Fibroblast of skin of abdomen (primary cell): ENCODE measurements at places on chromosomes 12 and 14.
A peak's percentile ranks its signal among the peaks of the same experiment; 100 is the strongest.

DNA sequence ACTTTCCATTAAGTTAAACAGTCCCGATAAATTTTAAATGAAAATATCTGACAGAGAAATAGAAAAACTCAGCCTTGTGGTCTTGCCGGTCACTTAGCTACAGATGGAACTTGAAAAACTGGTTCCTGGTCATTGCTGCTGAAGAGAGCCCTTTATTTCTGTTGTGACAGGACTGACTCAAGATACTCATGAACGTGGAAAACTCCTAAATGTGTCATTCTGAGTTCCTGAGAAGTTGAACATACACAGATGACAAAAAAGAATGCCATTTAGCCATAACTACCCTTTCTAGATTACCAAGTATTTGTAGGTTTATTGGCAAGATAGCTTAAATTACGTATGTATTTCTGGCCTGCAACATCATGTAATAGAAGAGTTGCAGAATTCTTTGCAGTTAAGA, 134.2 kb downstream of the HMGA2 start:
- DNase-seq: no peak

GRCh38 chr12:12954356-12954755, 2.4 kb upstream of the GPRC5D start:
- DNase-seq: peak; percentile 34

DNA sequence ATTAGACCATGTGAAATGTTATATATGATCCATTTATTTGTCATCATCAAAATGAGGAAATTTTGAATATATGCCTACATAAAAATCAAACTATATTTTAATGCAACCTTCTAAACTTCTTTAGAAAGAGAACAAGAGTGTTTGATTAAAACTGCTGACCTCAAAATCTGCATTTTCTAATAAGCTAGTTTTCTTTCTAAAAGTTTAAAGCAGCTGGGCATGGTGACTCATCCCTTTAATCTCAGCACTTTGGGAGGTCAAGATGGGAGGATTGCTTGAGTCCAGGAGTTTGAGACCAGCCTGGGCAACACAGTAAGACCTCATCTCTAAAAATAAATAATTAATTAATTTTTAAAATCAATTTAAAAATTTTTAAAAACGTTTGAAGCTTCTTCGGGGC, 36.2 kb downstream of the GNPTAB start:
- DNase-seq: no peak

GRCh38 chr12:65695113-65695865, 129.0 kb upstream of the HMGA2 start:
- peak; percentile 99 for DNase-seq

DNA sequence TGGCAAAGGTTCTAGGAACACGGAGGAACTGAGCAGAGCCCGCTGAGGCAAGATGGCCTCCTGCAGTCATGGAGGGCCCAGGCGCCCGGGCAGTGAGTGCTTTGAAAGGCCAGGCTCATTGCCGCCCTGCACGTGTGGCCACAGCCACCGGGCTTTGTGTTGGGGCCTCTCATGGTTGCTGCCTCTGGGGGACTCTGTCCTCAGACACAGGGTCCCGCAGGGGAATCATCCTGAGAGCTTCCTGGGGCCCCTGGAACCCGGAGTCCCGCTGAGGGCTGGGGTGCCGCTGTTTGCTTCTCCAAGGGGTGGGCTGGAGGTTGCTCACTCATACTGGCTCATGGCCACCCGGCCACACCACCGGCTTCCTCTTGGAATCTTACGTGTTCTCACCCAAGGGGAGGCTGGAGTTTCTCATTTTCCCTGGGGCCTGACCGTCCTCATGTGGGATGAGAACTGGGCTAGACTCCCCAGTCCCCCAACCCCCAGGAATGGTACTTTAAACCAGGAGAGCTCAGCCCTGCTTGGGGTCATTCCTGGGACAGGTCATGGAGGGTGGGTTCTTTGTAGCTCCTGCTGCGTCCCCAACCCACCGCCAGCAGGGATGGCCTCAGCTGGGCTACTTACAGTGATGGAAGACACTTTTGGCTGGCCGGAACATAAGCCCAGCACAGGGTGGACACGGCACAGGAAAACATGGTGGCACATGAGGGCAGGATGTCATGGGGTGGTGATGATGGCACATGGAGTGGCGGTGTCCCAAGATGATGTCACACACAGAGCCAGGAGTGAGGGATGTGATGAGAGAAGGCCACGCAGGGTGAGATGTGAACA, 21.1 kb upstream of the LRTM2 start:
- DNase-seq: no peak

- DNase-seq: peak; percentile 97
Observed at GRCh38 chr12:2004113-2004929, at the start of gene DCP1B. Gene DCP1B (minus strand): TSS chr12:2004457. CDS start chr12:2004431, 26 bp downstream.

DNA sequence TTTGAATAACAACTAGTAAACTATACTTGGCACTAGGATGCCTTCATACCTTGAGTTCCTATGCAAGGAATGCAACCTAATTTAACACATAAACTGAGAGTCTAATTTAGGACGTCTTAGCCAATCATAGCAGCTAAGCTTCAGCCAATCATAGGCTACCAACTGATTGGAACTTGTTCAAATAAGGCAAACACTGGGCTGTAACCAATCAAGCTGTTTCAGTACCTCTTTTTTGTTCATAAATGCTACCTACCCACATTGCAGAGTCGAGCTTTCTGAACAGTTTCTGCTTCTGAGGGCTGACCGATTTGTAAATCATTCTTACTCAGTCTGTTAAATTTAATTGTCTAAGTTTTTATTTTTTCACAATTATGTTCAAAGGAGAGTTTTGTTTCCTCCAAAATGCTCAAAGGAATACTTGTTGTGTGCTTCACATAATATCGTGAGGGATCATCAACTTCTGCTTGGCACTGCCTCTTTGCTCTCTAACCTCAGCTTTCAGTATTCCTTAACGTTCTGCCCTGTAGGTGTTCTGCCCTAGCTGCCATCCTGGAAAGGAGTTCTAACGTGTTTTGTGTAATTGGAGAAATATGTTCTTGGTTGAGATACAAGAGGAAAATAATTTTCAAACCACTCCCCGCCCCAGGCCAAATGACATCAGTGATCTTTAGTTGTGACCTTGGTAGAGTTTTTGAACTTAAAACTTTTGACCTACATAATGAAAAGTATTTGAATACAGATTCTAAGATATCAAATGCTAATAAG, 380.4 kb upstream of the MIS18BP1 start:
- no peak for DNase-seq

DNA sequence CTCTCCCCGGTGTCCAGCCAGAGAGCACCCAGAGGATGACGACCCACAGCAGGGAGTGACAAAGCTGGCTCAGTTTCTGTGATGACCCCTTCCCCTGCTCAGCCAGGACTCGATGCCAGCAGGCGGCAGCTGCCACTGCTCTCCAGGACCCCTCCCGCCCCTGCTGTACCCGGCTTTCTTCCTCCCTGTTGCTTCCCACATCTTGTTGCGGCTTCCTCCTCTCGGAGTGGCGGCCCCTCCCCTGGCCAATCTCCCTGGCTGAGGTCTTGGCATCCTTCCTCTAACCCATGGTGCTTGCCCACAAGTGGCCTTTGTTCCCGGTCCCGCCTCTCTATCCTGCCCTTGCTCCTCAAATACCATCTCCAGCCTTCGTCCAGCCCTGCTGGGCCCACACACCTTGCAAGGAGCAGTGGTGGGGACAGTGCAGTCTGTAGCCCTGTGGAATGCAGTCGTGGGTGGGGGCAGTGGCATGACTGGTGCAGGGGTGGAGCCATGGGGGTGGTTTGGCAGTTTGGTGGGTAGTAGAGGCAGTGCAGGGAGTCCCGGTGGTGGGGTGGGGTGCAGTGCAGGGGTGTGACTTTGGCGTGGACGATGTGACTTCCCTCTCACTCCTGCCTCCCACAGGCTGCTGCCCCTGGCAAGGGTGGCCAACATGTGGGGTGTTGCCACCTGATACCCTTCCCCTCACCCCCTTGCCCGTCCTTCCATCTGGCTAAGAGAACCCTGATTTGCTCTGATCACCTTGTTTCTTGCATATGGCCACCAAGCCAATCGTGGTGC, 16.3 kb upstream of the BEGAIN start:
- no peak for DNase-seq

DNA sequence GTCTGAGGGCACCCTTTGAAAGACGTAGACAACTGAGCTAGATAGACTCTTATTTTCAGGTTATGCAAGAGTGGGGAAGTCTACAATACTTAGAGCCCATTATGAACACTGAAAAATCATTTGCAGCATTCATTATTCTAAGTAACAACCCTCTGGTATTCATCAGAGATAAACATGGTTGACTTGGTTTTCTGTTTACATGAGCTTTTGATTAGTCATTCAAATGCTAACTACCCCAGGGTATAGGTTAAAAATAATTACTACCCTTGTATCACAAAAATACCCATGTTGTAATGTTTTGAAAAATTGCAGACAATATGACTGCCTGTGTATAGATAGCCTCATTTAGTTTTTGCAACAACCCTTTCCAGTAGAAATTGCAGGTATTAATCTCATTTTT, 78.5 kb downstream of the PPFIBP1 start:
- no peak for DNase-seq

GRCh38 chr12:28543021-28543890, 353.0 kb downstream of the CCDC91 start:
- no peak for DNase-seq

- peak; percentile 33 for DNase-seq
Observed at GRCh38 chr12:67469666-67470065, 178.9 kb upstream of the DYRK2 start.

- no peak for DNase-seq
Observed at GRCh38 chr14:79137045-79137430, 966.9 kb downstream of the NRXN3 start.

DNA sequence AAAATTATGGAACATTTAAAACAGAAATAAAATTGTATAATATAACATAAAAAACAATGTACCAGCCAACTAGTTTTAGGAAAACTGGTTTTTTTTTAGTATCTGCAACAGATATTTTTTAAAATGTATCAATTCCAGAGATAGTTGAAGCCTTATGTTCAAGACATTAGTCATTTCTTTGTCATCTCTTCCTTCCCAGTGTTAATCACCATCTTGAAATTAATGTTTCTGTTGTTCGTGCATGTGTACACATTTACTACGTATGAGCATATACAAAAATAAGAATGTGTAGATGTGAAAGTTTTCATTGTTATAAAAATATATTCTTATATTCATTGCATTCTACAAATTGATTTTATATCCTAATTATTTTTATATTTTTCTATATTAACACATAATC, 1062.1 kb downstream of the SLC6A15 start:
- peak; percentile 13 for DNase-seq

DNA sequence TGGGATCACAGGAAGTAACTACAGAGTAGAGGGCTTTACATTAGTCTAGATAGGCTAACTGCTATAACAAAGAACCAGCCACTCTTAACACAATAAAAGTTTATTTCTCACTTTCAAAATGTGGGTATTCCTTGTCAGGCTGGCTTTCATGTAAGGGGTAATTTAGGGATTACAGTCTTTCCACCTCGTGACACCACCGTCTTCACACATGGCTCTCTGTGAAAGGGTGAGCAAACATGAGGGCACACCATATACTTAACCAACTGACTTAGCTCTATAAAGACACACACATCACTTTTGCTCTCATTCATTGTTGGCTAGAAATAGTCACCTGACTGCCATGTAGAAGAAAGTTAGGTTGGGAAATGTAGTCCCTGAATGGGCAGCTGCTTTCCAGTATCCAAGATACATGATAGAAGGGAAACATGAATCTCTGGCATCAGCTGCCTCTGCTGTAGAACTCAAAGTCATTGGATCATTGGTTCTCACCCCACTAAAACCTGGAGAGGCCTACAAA, 66.1 kb upstream of the CRY1 start:
- no peak for DNase-seq

GRCh38 chr12:130955238-130955816, 1.6 kb downstream of the ADGRD1 start:
- no peak for DNase-seq

DNA sequence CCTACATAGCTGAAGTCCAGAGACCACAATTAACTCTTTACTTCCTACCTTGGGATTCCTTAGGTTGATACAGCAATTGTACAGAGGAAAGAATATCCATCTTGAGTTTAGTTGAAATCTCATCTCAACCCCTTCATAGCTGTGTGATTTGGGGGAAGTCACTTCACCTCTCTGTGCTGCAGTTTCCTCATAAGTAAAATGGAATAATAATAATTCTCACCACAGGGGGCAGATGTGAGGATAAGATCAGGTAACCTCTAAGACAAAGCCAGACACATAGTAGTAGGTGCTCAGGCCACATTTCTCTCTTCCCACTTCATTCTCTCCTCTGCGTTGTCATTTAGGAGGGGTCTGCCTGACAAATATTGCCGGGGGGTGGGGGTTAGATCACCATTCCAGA, 6.7 kb downstream of the FOXN4 start:
- no peak for DNase-seq

- peak; percentile 66 for DNase-seq
Observed at GRCh38 chr12:90262251-90262650, 553.6 kb upstream of the ATP2B1 start.

- DNase-seq: no peak
Observed at GRCh38 chr12:58396239-58396638, 454.9 kb downstream of the ATP23 start.

- DNase-seq: no peak
Observed at GRCh38 chr12:58959639-58960300, 39.5 kb upstream of the LRIG3 start.

- DNase-seq: no peak
Observed at GRCh38 chr12:1279050-1279449, 288.0 kb downstream of the ERC1 start.
